ENCODE measurements at places on chromosomes 5 and 9.

- DNase-seq = peak; percentile 86
Measured at GRCh38 chr9:16705111-16705604, 165.3 kb downstream of the BNC2 start.

GRCh38 chr9:34230556-34230955, 51.7 kb downstream of the UBAP1 start:
- no peak for DNase-seq

DNA sequence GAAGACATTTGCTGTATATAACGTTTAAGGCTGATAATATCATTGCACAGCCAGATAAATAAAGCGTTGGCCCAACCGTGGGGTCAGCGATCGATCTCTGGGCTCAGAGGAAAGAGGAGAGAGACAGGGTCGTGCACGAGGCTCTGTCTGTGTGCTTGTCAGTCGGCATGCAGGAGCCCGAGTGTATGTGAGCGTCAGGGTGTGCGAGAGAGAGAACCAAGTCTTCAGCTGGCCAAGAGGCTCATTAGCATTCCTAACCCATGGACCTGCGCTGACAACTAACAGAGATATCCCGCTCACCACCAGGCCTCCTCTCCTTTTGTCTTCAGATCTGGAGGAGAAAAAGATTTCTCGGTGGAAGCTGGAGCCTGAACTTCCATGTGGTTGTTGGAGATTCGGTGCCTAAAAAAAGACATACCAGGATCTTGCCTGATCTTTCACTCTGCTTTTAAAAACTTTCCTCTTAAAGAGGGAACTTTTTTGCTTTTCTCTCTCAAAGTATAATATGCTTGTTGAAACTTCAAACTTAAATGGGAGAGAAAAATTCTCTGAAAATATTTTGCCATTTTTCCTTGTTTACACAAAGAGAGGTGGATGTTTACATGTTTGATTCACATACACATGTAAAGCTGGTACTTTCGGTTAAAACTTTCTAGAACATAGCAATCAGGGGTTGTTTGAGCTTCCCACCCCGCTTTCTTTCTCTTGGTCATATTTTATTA, 16.5 kb downstream of the NR2F1 start:
- no peak for DNase-seq

GRCh38 chr5:133382661-133383579, 229.4 kb downstream of the FSTL4 start:
- no peak for DNase-seq

DNA sequence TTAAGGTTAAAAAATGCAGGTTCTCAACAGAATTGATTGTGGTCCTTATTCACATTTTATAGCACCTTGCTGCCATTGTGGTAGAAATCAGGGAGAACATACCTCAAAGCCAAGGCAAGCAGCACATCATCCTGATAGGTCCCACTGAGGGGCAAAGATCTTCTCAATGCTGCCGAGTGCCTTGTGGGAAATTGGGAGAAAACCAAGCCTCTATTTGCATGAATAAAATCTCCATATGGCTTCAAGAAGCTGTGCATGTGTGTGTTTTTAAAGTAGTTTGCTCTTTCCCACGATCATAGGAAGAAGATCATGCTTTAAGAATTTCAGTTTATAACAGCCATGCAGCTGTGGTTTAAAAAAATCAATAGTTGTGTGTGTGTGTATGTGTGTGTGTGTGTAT, 216.9 kb upstream of the FBXL7 start:
- DNase-seq = no peak

GRCh38 chr9:105138306-105138801, 106.1 kb upstream of the SLC44A1 start:
- DNase-seq = no peak

GRCh38 chr9:122930541-122931225, 629 bp downstream of the ZBTB26 start:
- DNase-seq = no peak

DNA sequence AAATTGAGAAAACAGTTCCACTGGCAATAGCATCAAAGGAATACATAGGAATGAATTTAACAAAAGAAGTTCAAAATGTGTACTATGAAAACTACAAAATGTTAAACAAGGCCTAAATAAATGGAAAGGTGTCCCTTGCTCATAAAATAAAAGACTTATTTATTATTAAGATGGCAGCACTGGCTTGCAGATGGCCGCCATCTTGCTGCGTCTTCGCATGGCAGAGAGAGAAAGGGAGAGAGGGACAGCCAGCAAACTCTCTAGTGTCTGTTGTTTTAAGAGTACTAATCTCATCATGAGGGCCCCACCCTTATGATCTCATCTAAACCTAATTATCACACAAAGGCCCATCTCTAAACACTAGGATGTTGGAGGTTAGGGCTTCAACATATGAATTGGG, 47.1 kb downstream of the ABLIM3 start:
- DNase-seq = no peak

GRCh38 chr9:77751341-77752091, 103.4 kb upstream of the GNA14 start:
- peak; percentile 68 for DNase-seq

DNA sequence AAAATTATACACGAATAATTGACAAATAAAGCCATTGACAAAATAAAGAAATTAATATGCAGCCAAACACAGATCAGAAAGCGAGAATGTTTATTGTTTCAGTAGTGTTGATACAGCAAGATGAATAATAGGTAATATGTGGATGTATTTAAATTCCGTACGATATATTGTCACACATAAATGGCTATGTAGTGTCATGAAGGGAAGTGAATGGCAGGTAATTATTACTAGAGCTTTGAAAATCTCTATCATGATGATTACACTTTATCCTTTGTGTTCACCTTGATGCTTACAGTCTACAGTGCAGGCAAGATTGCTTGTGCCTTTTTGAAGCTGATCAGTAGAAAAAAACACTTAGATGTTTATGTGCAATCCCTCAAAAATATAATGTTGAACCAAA, 23.3 kb upstream of the CDH10 start:
- no peak for DNase-seq

DNA sequence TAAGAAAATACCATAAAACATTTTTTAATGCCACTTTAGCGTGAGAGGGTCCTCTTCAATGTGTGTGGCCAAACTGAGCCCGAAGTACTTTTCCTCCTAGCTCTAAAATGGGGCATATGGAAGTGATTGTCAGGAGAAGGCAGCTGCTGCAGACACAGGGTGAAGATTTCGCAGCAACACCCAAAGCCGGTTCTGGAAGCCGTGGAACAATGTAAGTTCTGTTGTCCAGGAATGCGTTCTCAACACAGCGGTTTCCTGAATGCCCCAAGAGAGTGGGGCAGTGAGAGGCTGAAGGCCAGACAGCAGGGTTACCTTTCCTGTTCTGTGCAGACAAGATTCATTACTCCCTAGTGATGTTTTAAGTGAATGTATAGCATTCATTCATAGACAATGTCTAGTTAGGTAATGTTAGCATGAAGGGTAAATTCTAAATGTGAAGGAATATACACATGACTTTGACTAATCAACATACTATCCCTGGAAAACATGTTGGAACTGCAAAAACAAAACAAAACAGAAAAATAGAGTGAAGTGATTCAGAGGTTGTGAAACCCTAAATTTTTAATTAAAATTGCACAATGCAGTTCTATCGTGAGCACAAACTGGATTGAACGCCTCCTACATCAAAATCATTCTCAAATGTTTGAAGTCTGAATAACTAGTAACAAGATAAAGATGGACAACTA, 197.0 kb upstream of the SEMA6A start:
- DNase-seq = no peak

DNA sequence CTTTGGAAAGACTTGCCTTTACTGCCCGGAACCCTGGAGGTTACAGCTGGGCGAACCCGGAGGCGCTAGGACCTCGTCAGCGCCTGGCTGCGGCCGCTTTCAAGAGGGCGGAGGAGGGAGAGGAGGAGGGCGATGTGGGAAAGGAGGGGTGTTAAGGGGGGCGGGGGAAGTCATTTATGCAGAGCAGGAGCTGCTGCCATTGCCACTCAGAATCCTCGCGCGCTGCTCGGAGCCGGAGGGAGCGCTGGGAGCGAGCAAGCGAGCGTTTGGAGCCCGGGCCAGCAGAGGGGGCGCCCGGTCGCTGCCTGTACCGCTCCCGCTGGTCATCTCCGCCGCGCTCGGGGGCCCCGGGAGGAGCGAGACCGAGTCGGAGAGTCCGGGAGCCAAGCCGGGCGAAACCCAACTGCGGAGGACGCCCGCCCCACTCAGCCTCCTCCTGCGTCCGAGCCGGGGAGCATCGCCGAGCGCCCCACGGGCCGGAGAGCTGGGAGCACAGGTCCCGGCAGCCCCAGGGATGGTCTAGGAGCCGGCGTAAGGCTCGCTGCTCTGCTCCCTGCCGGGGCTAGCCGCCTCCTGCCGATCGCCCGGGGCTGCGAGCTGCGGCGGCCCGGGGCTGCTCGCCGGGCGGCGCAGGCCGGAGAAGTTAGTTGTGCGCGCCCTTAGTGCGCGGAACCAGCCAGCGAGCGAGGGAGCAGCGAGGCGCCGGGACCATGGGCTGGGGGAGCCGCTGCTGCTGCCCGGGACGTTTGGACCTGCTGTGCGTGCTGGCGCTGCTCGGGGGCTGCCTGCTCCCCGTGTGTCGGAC, at the start of gene PCSK5:
PCSK5 (plus strand) TSS at position 202 of the 805 bp plus-strand sequence; CDS start at position 711, 509 bp downstream.
- DNase-seq = peak; percentile 78

GRCh38 chr5:62281411-62281810, 24.6 kb upstream of the KIF2A start:
- no peak for DNase-seq

DNA sequence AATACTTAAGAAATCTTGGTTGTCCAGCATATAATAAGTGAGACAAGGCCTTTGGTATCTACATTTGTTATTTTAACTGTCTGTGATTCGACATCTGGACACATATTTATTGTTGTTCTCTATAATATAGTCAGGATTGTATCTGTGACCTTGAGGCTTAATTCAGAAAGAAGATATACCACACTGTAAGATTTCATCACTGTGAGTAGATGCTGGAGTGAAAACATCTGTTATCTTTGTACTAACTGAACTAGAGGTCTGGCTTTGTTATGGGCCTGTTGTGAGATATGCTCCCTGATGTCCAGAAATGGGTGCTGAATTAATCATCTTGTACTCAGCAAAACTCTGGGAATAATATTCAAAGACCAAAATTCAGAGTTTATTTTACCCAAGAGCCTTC, 148.5 kb downstream of the ISOC1 start:
- peak; percentile 34 for DNase-seq

DNA sequence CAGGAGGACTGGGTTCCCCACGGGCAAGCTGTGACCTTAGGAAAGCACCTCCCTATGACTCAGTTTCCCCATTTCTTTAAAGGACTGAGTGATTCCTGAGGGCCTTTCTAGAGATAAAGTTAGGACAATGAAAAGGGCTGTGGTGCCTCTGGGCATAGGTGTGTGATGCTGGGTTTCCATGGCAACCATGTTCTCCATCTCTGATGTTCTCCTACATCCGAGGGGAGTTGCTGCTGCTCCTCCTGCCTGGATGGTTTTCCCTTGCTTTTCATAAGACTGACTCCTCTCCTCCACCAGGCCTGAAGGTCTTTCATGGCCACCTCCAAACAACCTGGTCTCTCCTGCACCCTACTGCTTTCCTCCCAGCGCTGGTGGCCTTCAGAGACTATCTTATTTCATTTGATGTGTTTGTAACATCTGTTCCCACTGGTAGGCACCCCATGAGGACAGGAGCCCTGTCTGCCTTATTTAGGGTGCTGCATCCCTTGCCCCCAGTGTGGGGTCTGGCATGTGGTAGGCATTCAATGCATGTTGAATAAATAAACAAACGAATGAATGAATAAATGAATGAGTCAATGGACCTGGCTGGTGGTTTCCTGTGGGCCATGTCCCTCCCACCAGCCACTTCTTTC, 112.2 kb upstream of the HAND1 start:
- no peak for DNase-seq

- no peak for DNase-seq
Measured at GRCh38 chr9:76743931-76744330, 20.3 kb upstream of the PCA3 start.

DNA sequence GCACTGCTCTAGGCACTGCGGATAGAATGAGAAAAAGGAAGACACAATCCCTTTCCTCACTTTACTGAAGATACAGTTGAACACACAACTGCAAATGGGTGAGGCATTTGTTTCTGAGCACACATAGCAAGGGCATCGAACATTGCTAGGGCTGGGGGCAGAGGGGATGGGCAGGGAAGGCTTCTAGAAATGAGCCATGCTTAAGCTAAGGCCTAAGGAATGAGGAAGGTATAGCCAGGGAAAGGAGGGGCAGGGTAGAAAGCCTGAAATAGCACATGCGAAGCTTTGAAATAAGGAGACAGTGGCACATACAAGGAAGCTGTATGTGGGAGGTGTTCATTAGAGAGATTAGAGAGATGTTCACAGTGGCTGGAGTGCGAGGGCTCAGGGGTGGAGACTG, 92.7 kb downstream of the KIF4B start:
- DNase-seq = no peak

DNA sequence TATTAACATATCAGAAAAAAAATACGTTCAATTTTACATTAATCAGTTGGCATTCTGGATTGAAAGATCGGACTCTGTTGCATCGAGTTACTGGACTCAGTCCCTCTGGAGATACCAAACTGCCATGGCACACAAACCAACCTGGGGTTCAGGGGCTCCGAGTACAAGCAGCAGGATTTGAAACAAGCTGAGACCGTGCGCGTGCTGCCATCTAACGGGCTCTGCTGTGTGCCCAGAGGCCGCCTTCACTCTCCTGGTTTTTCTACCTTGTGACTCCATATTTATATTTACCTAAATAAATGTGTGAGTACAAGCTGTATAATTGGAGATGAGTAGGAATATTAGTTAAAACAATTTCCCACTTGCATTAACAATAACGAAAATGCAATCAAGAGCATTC, 48.2 kb downstream of the ANXA1 start:
- no peak for DNase-seq

GRCh38 chr5:79295029-79295428, 59.1 kb downstream of the JMY start:
- no peak for DNase-seq

GRCh38 chr5:55568654-55569512, 34.1 kb upstream of the PLPP1 start:
- DNase-seq = no peak

DNA sequence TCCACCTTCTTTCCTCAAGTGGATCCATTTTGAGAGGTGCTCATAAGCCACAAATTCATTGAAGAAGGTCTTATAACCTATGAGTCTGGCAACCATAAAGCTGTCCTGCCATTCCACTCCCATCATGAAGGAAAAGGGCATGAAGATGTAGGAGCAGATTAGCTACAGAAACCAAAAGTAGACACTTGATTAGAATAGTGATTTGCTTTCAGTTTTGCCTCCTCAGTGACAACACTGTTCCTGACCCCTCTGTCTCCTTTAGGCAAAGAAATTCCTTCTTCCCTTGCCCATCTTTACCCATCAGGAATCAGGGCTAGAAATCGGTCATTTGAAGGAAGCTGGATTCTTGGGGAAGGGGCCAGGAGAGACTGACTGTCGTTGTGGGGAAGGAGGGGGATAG, 55.2 kb downstream of the SLC28A3 start:
- no peak for DNase-seq

GRCh38 chr5:177123789-177124485, 9.6 kb upstream of the NSD1 start:
- DNase-seq = no peak

DNA sequence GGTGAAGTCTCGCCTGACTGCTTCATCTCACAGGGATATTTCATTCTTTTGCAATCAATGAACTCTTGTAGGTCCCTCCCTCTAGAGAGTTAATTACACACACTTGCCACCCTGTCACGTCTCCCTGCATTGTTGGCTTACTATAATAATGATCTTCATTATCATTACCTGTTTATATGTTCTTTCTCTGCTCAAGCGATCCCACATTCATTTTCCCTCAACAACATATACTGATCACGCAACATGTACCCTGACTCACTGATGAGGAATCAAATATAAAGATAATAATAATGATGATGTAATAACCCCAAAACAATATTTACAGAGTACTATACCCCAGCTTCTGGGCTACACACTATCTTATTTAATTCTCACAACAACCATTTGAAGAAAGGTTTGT, 88.5 kb downstream of the FEM1C start:
- DNase-seq = no peak

Measured in non-pigmented ciliary epithelial cell (primary cell).